Activated CD8-positive, alpha-beta T cell treated with anti-CD3 and anti-CD28 coated beads, Interleukin-2, amount 10 ng/mL, durations not matched to agents 7 days and 5 days (primary cell): ENCODE measurements at places on chromosomes 6 and 20.

- no peak overlapping the region for H3K4me3 ChIP-seq
- no peaks in the 10 kb centered on the region for H3K36me3 ChIP-seq
- no peak overlapping the region for H3K27ac ChIP-seq
- H3K4me1 ChIP-seq: no peaks in the 10 kb centered on the region
- peaks cover 16% of the 10 kb centered on the region for H3K27me3 ChIP-seq
- DNase-seq: peak; percentile 17
Measured at GRCh38 chr20:4102381-4102780, 87.0 kb upstream of the RNF24 start.

DNA sequence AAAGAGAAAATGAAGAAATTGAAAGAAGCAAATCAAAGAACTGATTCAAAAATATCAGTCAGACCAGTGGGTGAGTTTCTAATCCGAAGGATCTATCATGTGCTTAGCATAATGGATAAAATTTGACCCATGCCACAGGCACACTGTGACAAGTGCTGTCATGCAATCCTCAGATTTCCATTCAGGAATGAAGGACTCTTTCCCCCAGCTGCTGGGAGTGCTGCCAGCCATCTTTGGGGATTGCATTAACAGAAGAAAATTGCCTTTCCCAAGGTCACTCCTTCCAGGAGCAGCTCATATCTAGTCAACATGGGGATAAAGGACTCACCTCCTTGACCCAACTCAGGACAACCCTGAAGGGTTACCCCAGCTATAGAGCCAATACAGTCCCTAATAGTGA, 316.7 kb upstream of the TBX18 start:
- no peak overlapping the region for H3K27ac ChIP-seq
- H3K4me1 ChIP-seq: no peaks in the 10 kb centered on the region
- H3K27me3 ChIP-seq: no peaks in the 10 kb centered on the region
- H3K36me3 ChIP-seq: no peaks in the 10 kb centered on the region

GRCh38 chr6:87066449-87067333, 28.2 kb downstream of the CGA start:
- DNase-seq: peak; percentile 65
- no peak overlapping the region for H3K4me3 ChIP-seq
- H3K27ac ChIP-seq: no peak overlapping the region
- peaks cover 30% of the 10 kb centered on the region for H3K27me3 ChIP-seq

DNA sequence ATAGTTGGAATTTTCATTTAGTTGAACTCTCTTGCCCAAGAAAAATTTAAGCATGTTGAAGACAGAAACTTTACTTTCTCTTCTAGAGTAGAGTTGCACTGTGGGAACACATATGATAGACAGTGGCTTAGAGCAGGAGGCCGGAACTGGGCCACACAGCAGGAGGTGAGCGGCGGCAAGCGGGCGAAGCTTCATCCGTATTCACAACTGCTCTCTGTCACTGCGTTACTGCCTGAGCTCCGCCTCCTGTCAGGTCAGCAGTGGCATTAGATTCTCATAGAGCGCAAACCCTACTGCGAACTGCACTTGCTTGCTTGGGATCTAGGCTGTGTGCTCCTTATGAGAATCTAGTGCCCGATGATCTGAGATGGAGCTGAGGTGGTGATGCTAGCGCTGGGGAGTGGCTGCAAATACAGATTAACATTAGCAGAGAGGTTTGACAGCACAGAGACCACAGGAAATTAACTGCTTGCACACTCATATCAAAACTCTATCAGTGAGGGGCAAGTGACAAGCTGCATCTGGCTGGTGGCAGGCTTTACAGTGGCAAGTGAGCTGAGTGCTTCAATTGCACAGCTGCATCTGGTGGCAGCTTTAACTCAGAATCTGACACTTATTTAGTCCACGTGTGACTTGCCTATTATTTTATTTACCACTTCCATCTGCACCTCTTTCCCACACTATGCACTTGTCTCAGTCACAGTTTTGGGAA, 174.9 kb upstream of the C6orf118 start:
- no peaks in the 10 kb centered on the region for H3K36me3 ChIP-seq
- no peaks in the 10 kb centered on the region for H3K27me3 ChIP-seq
- no peak for DNase-seq
- no peak overlapping the region for H3K27ac ChIP-seq
- no peak overlapping the region for H3K4me3 ChIP-seq

- H3K27me3 ChIP-seq: no peaks in the 10 kb centered on the region
- H3K27ac ChIP-seq: peak overlapping the region; percentile 74
- H3K4me3 ChIP-seq: peak overlapping the region; percentile 95
- peaks cover 70% of the 10 kb centered on the region for H3K4me1 ChIP-seq
Measured at GRCh38 chr6:11230158-11231107, 2.0 kb downstream of the NEDD9 start.

GRCh38 chr6:35757456-35758123, 18.8 kb upstream of the CLPSL2 start:
- peak; percentile 47 for DNase-seq
- H3K36me3 ChIP-seq: no peaks in the 10 kb centered on the region
- H3K27me3 ChIP-seq: peaks cover 20% of the 10 kb centered on the region
- H3K4me1 ChIP-seq: peaks cover 12% of the 10 kb centered on the region
- H3K4me3 ChIP-seq: no peak overlapping the region

GRCh38 chr6:147156799-147157382, 47.3 kb upstream of the STXBP5 start:
- H3K36me3 ChIP-seq: no peaks in the 10 kb centered on the region
- peaks cover 4% of the 10 kb centered on the region for H3K27me3 ChIP-seq
- H3K4me1 ChIP-seq: no peaks in the 10 kb centered on the region
- no peak overlapping the region for H3K4me3 ChIP-seq

DNA sequence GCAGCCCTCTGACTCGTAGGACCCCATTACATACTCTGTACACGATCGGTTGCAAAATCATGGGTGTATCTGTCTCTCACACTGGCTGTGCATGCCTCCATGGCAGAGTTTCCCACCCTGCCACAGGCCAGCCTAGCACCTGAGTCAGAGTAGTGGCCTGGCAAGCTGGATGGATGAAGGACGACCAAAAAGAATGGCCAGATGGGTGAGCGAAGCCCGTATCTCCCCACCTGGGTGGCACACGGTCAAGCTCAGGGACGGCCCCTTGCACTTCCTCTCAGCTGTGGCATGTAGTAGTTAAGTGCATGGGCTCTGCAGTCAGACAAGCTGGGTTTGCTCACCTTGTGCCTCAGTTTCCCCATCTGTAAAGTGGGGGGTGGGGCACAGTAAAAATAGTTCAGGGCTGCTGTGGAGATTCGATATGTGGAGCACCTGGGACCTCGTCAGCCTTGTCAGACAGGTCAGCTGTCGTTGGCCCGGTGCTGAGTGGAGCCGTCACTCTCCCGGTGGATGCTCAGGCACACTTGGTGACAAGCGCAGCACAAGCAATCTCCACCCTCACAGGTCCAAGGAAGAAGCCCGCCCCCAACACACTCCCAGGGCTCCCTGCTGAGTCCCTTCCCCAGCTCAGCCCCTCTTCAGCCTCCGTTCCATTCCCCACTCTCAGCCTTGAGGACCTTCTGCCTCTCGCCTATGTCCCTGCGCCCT, 12.6 kb downstream of the CPNE5 start:
- H3K4me3 ChIP-seq: no peak overlapping the region
- no peak for DNase-seq
- no peaks in the 10 kb centered on the region for H3K36me3 ChIP-seq

GRCh38 chr6:147936703-147937470, 405.8 kb upstream of the SASH1 start:
- H3K4me3 ChIP-seq: no peak overlapping the region
- no peaks in the 10 kb centered on the region for H3K4me1 ChIP-seq
- H3K27me3 ChIP-seq: no peaks in the 10 kb centered on the region
- H3K27ac ChIP-seq: no peak overlapping the region
- no peak for DNase-seq
- no peaks in the 10 kb centered on the region for H3K36me3 ChIP-seq

GRCh38 chr6:40957616-40958492, 81.2 kb downstream of the UNC5CL start:
- no peaks in the 10 kb centered on the region for H3K36me3 ChIP-seq
- peaks cover 10% of the 10 kb centered on the region for H3K27me3 ChIP-seq
- DNase-seq: no peak
- H3K27ac ChIP-seq: no peak overlapping the region
- no peak overlapping the region for H3K4me3 ChIP-seq
- peaks cover 17% of the 10 kb centered on the region for H3K4me1 ChIP-seq

- no peaks in the 10 kb centered on the region for H3K36me3 ChIP-seq
- no peak for DNase-seq
- no peak overlapping the region for H3K27ac ChIP-seq
- peak overlapping the region; percentile 31 for H3K4me3 ChIP-seq
- peaks cover 7% of the 10 kb centered on the region for H3K4me1 ChIP-seq
- H3K27me3 ChIP-seq: peaks cover 60% of the 10 kb centered on the region
Measured at GRCh38 chr6:17986656-17987446, 584 bp downstream of the KIF13A start.

GRCh38 chr6:2037237-2037926, 208.0 kb downstream of the GMDS start:
- peaks cover 23% of the 10 kb centered on the region for H3K4me1 ChIP-seq
- peaks cover 12% of the 10 kb centered on the region for H3K27me3 ChIP-seq
- H3K4me3 ChIP-seq: no peak overlapping the region
- H3K36me3 ChIP-seq: no peaks in the 10 kb centered on the region
- H3K27ac ChIP-seq: no peak overlapping the region
- DNase-seq: no peak
